Activated CD4-positive, alpha-beta memory T cell treated with anti-CD3 and anti-CD28 coated beads, Interleukin-2, amount 10 ng/mL, durations not matched to agents 7 days and 5 days (primary cell): ENCODE measurements at places on chromosomes 3 and 15. TPM values are rescaled to one million over a fixed set of nuclear protein-coding genes. Genes with fewer than 3 reads are reported as not detected.

DNA sequence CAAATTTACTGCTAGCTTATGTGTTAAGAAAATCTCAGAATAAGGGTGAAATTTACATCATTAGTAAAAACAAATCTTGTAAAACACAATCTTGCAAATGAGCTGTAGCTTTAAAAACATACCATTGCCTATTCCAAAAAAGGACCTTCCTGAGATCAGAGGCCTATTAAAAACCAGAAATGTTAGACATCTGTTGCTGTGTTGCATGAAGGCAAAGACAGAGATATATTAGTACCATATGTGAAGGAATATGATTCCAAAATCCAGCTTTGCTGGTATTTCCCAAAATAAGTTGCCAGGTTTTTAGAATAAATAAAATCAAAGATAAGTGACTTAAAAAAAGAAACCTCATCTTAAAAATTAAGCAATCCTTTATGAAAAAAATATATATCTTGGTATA is 504.1 kb upstream of the CDIN1 start:
- H3K36me3 ChIP-seq = no peaks in the 10 kb centered on the region
- no peaks in the 10 kb centered on the region for H3K27me3 ChIP-seq
- no peak for DNase-seq
- no peak overlapping the region for H3K27ac ChIP-seq
- no peak overlapping the region for H3K4me3 ChIP-seq

- no peaks in the 10 kb centered on the region for H3K36me3 ChIP-seq
- H3K4me3 ChIP-seq = no peak overlapping the region
- no peaks in the 10 kb centered on the region for H3K27me3 ChIP-seq
- H3K4me1 ChIP-seq = no peaks in the 10 kb centered on the region
- H3K27ac ChIP-seq = no peak overlapping the region
Observed at GRCh38 chr3:65831733-65832425, 206.8 kb downstream of the MAGI1 start.

- H3K27ac ChIP-seq = peak overlapping the region; percentile 94
- no peaks in the 10 kb centered on the region for H3K27me3 ChIP-seq
- peaks cover 18% of the 10 kb centered on the region for H3K36me3 ChIP-seq
- peak; percentile 26 for DNase-seq
Observed at GRCh38 chr15:52464040-52464439, 64.6 kb downstream of the MYO5A start.

- no peaks in the 10 kb centered on the region for H3K4me1 ChIP-seq
- DNase-seq = no peak
- H3K27me3 ChIP-seq = no peaks in the 10 kb centered on the region
- H3K4me3 ChIP-seq = no peak overlapping the region
- no peak overlapping the region for H3K27ac ChIP-seq
Observed at GRCh38 chr3:141085343-141086070, 34.4 kb downstream of the SPSB4 start.

- DNase-seq = no peak
- H3K27me3 ChIP-seq = peaks cover 14% of the 10 kb centered on the region
- peaks cover 6% of the 10 kb centered on the region for H3K4me1 ChIP-seq
- H3K36me3 ChIP-seq = peaks cover 4% of the 10 kb centered on the region
- no peak overlapping the region for H3K4me3 ChIP-seq
Observed at GRCh38 chr3:98172621-98173020, 6.1 kb downstream of the OR5H15 start.

The NR1I2 gene
- total RNA-seq = 0.20 TPM

DNA sequence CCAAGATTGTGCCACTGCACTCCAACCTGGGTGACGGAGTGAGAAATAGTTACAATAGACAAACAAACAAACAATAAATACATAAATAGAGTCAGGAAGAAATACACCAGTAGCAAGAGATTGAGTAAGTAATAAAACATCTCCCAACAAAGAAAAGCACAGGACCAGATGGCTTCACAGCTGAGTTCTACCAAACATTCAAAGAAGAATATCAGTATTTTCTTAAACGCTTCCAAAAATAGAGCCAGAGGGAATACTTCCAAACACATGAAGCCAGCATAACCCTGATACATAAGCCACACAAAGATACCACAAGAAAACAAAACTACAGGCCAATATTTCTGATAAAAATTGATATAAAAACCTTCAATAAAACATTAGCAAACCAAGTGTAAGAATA is 30.7 kb upstream of the IGSF10 start:
- H3K4me3 ChIP-seq = no peak overlapping the region
- no peaks in the 10 kb centered on the region for H3K4me1 ChIP-seq
- H3K27me3 ChIP-seq = no peaks in the 10 kb centered on the region
- no peak overlapping the region for H3K27ac ChIP-seq
- no peaks in the 10 kb centered on the region for H3K36me3 ChIP-seq

The FBN1 gene
- total RNA-seq = 1.7 TPM

DNA sequence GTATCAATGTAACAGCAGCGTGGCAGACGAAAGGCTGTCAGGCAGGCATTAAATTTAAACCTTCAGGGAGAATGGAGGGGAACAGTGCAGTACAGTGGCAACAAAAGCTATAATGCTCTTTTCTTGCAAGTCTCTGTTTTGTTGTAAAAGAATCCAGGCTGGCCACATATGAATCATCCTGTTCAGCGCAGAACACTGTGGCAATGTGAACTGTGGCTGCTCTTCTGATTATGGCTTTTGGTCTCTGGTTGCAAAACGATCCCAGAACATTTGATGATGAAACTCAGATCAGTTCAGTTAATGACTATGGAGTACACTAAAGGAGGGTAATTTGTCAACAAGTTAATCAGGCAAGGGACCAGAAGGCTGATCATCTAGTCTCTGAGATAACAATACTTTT is 219.7 kb upstream of the SGO1 start:
- no peak overlapping the region for H3K4me3 ChIP-seq
- no peaks in the 10 kb centered on the region for H3K36me3 ChIP-seq
- DNase-seq = no peak
- no peak overlapping the region for H3K27ac ChIP-seq
- no peaks in the 10 kb centered on the region for H3K4me1 ChIP-seq

DNA sequence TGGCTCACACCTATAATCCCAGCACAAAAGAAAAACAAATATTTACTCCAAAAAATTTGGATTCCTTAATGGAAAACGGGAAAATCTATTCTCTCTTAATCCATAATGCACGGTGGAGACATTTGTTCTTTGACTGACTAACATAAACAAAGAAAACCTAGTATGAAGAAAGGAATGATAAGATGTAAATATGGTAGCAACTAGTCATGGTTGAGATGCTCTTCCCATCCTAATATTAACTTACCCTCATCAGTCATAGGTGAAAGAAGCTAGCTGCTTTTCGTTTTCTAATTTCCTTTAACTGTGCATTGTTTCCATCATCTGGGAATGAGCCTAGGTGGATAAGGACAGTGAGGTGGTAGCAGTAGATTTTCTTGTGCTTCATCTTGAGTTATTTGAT is 22.0 kb downstream of the MAP4 start:
- peaks cover 15% of the 10 kb centered on the region for H3K4me1 ChIP-seq
- H3K36me3 ChIP-seq = peaks cover 20% of the 10 kb centered on the region
- no peak overlapping the region for H3K27ac ChIP-seq
- no peaks in the 10 kb centered on the region for H3K27me3 ChIP-seq

The CDC25A gene
- total RNA-seq = 19.6 TPM

The ANKRD63 gene
- not detected for total RNA-seq

DNA sequence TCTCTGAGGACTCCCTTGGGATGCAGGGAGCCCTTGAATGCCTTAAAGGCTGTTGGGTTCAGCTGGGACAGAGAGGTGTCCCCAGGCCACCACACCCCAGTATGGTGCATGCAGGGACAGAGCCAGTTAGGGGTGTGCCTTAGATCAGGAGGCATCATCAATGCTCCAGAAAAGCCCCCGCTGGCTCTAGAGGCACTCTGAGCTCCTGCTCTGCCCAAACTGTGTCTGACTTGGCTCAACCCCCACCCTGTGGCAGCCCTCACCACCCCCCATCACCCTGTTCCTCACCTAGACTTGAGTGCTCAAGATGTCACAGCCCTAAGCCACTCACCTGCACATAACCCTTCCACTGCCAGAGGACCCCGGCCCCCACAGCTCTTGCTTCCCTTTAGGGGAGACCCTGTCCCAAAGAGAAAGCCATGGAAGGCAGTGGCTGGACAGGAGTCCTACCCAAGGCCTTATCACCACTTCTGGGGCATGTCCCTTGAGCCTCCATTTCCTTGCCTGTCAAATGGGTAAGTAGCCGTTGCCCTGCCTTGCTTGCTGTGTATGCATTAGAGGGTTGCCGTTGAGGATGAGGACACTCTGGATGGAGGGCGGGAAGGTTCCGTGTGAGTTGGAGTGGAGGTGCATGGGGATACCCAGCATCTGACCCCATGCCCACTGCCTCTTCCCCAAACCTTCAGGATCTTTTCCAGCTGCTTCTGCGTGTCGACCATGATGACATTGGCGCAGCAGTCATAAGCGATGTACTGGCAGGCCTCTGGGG is 41.4 kb downstream of the ACSBG1 start:
- peaks cover 5% of the 10 kb centered on the region for H3K27me3 ChIP-seq
- no peak for DNase-seq
- H3K4me1 ChIP-seq = no peaks in the 10 kb centered on the region
- no peaks in the 10 kb centered on the region for H3K36me3 ChIP-seq

The PDIA5 gene
- 10.1 TPM for total RNA-seq

DNA sequence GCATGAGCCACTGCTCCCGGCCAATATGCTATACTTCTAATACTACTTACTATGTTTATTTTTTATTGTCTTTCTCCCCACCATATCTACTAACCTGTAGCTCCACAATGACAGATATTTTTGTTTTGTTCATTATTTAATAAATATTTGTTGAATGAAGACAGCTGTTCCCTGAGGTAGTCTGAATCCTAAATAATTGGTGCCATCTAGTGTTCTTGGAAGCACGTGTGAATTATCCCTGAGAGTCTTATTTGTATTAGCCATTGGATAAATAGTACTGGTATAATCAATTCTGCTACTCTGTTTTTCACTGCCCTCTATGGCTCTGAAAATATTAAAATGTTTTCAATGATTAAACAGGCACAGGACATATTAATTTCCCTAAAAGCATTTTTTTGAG is 5.6 kb upstream of the APPL1 start:
- no peak overlapping the region for H3K27ac ChIP-seq
- no peak overlapping the region for H3K4me3 ChIP-seq
- peaks cover 7% of the 10 kb centered on the region for H3K4me1 ChIP-seq
- no peak for DNase-seq
- H3K27me3 ChIP-seq = peaks cover 4% of the 10 kb centered on the region

GRCh38 chr15:83991163-83991562 is 244.4 kb upstream of the GOLGA6L4 start:
- no peaks in the 10 kb centered on the region for H3K4me1 ChIP-seq
- H3K27ac ChIP-seq = no peak overlapping the region
- no peaks in the 10 kb centered on the region for H3K27me3 ChIP-seq
- H3K36me3 ChIP-seq = no peaks in the 10 kb centered on the region
- DNase-seq = no peak
- no peak overlapping the region for H3K4me3 ChIP-seq

- peaks cover 6% of the 10 kb centered on the region for H3K27me3 ChIP-seq
- no peak for DNase-seq
- H3K36me3 ChIP-seq = no peaks in the 10 kb centered on the region
- no peaks in the 10 kb centered on the region for H3K4me1 ChIP-seq
- no peak overlapping the region for H3K4me3 ChIP-seq
Observed at GRCh38 chr3:139560411-139560810, 20.9 kb upstream of the RBP1 start.

The GOLGA8G gene
- not detected for total RNA-seq

The CPN2 gene
- total RNA-seq = not detected

The CATSPER2 gene
- 3.0 TPM for total RNA-seq

GRCh38 chr3:195185583-195185982 is 85.4 kb downstream of the XXYLT1 start:
- peaks cover 49% of the 10 kb centered on the region for H3K4me1 ChIP-seq
- no peak overlapping the region for H3K27ac ChIP-seq
- H3K4me3 ChIP-seq = no peak overlapping the region
- no peaks in the 10 kb centered on the region for H3K27me3 ChIP-seq
- DNase-seq = no peak
- H3K36me3 ChIP-seq = no peaks in the 10 kb centered on the region

The SPSB4 gene
- total RNA-seq = not detected

GRCh38 chr15:43483297-43484128 is 9.4 kb downstream of the TP53BP1 start:
- H3K4me1 ChIP-seq = peaks cover 3% of the 10 kb centered on the region
- no peak overlapping the region for H3K4me3 ChIP-seq

DNA sequence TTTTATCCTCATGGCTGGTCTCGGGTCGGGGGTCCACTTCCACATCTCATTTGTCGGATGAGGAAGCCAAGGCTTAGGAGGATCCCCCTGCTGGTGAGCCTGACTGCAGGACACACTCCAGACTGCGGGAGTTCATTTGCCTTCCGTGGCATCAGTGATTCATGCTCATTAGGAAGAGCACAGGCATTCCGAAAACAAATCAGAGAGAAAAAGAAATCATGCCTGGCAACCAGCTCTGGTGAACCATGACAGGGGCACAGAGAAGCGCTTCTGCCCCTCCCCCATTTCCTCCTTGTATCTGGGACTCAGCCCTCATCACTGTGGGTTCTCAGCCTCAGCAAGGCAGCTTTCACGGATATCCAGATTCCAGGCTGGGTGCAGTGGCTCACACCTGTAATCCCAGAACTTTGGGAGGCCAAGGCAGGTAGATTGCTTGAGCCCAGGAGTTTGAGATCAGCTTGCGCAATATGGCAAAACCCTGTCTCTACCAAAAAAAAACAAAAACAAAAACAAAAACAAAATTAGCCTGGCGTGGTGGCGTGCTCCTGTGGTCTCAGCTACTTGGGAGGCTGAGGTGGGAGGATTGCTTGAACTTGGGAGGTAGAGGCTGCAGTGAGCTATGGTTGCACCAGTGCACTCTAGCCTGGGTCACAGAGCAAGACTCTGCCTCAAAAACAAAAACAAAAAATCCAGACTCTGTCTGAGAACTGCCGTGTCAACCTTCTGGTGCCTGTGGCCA is 28.4 kb downstream of the IRAK2 start:
- no peaks in the 10 kb centered on the region for H3K27me3 ChIP-seq
- DNase-seq = peak; percentile 69
- H3K4me3 ChIP-seq = peak overlapping the region; percentile 7

DNA sequence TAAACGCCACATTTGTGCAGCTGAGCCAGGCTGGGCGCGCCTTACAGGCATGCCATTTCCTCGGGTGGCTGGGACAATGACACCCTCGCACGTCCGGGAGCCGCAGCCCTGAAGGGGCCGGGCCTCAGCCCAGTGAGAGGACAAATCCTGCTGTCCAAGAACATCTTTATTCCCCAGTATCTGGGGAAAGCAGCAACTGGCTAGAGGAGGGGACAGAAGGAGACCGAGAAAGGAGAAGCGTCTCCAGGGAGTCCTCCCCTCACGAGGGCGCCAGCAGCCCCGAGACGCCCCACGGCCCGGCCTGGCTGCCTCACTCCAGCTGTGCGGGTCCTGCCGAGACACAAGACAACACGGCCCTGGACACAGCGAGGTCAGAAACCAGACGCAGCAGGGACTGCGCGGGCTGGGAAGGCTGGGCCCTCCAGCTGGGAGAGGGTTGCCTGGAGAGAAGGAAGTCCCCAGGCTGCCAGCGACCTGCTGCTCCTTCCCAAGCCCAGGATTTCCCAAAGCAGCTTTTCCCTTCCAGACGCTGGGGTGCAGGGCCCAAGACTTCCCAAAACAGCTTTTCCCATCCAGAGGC is 130.2 kb downstream of the CHSY1 start:
- DNase-seq = peak; percentile 44
- H3K36me3 ChIP-seq = peaks cover 9% of the 10 kb centered on the region
- H3K27ac ChIP-seq = no peak overlapping the region
